KBM-7 (cell line): ENCODE measurements at places on chromosomes 6 and 20.

DNA sequence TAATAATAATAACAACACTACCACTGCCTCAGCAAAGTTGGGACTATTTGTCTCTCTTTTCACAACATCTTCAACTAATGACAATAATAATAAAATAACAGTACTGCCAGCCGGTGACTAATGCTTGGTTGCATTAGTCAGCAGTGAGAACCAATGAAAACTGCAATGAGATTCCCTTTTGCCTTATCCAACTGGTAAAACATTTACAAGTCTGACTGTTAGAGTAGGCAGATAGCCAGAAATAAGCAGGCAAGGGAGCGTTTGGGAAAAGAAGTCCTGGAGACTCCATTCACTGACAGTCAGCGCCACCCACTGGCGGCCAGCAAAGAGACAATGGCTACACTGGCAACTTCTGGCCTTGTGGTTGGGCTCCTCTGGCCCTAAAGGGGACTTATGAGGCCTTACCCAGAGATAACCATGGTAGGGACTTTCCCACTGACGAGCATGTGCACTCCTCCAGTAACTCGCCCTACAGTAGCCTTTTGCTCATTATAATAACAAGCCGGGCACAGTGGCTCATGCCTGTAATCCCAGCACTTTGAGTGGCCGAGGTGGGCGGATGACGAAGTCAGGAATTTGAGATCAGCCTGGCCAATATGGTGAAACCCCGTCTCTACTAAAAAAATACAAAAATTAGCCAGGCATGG is 3.4 kb upstream of the NSFL1C start:
- peak; percentile 79 for DNase-seq

DNA sequence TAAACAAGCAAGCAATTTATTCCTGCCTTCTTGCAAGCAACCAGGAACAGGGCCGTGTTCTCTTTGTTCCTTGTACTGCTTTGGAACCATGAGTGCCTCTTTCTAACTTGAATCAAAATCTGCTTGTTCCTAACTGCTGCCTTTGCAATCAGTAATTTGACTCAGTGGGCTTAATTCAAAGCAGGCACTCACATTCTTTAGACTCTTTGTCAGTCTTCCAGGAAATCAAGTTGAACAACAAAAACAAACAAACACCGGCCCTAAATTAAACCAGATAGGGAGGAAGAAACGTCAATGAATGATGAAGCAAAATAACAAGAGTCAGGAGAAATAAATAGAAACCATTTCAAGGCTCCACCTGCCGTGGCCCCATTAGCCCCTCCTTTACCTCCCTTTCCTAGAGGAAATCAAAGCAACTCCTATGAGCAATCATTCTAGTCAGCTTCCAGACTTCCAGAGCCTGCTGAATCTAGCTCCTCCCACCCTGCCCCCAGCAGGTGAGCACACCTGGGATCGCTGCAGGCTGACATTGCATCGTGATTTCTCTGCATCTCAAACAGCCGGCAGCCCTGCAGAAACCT is 582.2 kb upstream of the FLRT3 start:
- DNase-seq = no peak

- DNase-seq = no peak
Measured at GRCh38 chr6:106158816-106159215, 72.7 kb downstream of the PRDM1 start.

DNA sequence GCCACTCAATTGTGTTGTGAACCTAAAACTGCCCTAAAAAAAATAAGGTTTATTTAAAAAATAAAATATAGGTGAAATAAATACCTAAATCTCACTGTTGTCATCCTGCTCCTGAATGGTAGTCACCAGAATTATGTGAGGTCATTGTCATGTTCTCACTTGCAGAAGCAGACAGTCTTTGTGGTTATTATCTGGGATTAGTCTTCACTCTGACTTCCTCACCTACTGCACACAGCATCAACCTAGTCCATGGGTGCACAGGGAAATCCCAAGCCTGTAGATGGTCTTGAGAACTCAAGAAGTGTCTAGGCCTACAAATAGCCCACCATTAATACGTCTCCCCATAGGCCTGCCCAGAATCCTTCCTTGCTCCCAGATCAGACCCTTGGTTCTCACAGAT is 97.0 kb downstream of the FOXF2 start:
- DNase-seq = no peak

GRCh38 chr20:24958506-24959385 is 9.7 kb downstream of the CST7 start:
- no peak for DNase-seq

- no peak for DNase-seq
Measured at GRCh38 chr6:118100717-118101116, 193.7 kb downstream of the SLC35F1 start.

GRCh38 chr6:139150920-139151319 is 16.0 kb downstream of the HECA start:
- no peak for DNase-seq

GRCh38 chr6:156942266-156942665 is 165.1 kb downstream of the ARID1B start:
- DNase-seq = no peak

DNA sequence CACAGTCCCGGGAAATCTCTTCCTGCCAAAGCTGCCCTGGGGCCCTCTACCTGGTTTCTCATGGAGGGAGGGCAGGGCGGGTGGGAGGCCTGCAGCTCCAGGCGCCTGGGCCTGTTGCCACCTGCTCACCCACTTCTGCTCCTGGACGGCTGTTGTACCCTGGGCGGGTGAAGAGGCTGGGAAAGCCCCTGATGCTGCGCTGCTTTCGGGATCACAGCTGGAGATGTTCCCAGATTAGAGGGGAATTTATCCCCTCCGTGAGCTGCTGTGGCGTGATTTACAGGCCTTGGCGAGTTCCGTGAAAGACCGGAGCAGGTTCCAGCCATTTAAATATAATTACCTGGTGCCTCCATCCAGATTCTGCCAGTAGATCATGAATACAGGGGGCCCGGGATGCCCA is 12.3 kb upstream of the VSTM2L start:
- no peak for DNase-seq

DNA sequence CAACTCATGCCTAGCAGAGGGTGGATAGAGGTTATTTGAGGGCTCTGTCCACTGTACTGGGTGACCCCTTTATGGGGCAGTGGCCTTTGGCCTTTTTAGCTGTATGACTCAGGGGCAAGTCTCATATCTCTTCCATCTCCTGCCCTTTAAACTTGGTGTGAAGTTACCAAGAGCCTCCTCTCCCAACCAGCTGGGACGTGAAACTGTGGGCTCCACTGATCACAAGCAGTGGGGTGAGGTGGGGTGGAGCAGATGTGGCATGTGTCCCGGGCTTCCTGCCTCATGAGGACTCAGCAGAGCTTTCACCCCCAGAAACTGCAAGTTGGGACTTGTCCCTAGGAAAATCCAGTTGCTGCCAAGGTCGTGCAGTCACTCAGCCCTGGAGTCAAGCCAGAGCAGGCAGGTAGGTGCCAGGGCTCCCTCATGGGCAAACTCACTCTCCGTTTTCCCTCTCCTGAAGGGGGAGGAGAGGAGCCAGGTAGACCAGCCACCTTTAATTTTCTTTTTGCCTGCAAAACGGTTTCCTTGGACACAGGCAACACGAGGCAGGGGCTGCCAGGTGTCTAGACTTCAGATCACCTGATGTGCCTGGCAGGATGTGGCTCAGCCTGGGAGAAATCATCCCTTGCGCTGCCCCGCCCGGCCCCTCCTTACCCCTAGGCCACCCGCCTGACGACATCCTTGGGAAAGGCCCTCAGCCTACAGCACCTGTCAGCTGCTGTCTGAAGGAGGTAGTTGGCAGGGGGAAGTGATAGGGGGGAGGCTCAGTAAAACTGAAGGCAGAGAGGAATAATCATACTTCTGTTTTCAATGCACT is 4.0 kb downstream of the CDKN1A start:
- peak; percentile 82 for DNase-seq

DNA sequence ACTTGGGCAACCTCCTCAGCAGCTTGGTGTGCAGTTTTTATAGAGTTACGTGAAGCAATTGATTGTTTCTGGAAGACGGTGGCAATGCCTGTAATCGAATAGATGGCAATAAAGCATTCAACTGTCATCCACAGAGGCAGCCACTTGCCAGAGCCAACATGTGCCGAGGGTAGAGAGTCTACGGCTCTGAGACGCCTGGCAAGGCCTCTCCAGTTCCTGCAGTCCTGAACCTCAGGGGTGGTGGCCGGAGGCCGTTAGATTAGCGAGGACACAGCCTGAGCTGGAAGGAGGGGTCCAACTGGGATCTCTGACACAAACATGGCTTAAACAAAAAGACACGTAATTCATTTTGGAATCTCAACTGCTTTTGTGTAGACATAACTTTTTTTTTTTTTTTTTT is 775 bp upstream of the TTLL2 start:
- no peak for DNase-seq

DNA sequence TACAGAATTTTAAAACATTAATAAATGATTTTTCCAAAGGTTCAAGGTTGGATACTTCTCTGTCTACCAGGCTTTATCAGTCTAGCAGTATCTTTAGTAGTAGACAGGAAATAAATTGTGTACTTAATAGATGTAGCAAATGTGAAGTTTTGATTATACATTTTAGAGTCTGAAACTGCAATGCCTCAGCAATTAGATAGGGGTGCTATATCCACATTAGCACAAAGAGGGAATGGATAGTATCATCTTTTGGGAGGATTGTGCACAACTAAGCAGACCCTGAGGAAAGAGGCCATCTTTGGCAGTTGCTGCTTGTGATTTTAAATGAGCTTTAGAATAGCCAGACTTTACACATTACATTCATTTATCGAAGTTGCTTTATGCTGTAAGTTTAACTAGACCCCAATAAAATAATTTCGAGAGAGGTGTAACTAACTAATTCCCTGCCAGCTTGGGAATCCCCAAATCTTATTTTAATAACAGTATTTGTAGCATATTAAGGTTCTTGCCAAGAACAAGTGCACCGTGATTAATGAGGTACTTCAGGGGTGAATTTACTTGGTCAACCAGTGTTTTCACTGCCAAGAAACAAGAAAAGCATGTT is 2.8 kb downstream of the KCNQ5 start:
- peak; percentile 70 for DNase-seq

DNA sequence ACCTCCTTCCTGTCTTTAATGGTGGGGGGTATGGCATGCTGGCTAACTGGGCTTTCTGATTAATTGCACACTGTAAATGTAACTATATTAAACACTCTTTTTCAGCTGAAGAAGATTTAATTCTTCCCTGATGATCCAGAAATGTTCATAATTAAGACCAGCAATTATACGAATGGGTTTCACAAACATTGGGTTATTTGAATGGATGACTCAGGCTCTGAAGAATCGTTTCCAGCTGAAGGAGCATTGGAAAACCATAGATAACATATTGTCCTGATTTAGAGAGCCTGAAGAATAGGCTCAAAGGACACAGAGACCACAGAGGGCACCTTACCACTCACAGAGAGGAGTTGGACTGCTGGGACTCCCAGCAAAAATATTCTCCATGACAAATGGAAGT is 130.7 kb upstream of the SSTR4 start:
- DNase-seq = no peak

GRCh38 chr20:18663932-18664331 is 76.1 kb downstream of the DTD1 start:
- DNase-seq = no peak

GRCh38 chr6:163389354-163389753 is 25.2 kb upstream of the QKI start:
- DNase-seq = no peak

DNA sequence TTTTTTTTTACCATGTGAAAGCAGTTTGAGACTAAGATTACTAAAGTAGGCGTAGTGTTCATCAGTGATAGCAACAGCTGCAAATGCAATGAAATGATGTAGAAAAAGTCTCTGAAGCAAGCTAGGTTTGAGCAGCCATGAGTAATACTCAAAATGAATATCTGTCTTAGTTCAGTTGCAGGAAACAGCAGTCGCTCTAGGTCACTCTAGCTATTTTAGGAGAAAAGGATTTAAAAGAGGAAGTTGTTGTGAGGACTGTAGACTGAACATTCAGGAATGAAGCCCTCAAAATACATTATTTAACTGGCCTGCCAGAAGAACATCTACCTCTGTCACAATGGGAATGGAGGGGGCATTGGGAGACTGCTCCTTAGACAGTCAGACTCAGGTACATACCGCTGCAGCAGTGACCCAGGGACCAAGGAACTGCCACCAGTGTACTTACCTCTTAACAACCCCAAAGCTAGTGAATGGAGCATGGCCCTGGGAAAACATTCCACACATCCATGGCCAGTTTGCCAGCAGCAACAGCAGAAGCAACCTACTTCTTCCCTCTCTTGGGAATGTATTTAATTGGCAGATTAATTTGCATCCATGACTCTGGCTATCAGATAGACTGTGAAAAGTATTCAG is 243.0 kb upstream of the KHDRBS2 start:
- DNase-seq = peak; percentile 82

GRCh38 chr20:62065674-62066338 is at the start of gene TAF4:
TAF4 (minus strand) TSS chr20:62065881; CDS start chr20:62065810, 71 bp downstream.
- peak; percentile 65 for DNase-seq
